ENCODE measurements at places on chromosomes 16 and 17.

DNA sequence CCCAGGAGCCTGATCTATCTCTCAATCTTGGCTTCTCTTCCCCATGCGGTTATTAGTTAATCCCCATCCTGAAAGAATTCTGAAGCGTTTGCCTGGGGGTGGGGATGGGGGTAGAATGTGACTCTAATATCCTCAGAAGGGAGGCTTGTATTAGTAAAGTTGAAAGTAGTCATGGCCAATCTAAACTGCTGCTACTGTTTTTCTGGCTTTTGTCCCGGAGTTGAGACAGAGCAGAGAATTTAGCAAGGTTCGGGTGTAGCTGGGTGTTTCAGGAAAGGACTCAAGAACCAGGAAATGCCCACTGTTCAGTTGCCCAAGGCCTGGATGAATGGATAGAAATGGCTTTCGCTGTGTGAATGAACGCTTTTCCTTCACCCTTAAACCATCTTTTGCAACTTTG lies 17.6 kb upstream of the ITGAM start:
- DNase-seq: no peak

DNA sequence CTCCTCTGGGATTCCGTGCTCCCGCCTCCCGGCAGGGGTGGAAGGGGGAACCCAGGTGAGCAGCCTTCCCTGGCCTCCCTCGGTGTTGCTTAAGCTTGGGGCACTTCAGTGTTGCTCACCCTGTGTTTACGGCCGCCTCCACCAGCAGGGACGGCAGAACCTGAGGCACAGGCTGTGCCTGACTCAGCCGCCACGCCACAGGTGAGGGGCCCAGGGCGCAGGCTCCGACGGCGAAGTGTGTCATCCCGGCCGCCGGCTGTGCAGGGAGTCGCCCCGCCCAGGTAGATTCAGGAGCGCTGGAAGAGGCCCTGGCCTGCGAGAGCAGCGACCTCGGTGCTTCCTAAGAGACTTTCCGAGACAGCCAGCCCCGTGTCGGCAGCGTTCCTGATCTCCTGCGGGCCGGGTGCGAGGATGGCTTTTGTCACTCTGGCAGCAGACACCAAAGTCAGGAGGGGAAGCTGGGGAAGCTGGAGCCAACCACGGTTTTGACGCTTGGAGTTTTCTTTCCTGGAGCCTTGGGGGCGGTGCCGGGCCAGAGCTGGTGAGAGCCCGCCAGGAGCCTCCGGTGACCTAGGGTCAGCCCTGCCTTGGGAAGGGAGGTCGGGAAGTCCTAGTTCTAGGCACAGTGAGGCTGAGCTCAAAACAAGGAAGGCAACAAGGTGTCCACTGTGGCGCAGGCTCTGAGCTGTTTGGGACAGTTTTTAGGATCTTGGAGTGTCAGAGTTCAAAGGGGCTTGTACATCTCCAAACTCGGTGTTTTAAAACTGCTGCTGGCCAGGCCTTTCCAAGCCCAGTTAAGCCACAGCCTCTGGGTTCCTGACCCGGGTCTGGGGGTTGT lies 2.1 kb downstream of the GSE1 start:
- DNase-seq: peak; percentile 39

DNA sequence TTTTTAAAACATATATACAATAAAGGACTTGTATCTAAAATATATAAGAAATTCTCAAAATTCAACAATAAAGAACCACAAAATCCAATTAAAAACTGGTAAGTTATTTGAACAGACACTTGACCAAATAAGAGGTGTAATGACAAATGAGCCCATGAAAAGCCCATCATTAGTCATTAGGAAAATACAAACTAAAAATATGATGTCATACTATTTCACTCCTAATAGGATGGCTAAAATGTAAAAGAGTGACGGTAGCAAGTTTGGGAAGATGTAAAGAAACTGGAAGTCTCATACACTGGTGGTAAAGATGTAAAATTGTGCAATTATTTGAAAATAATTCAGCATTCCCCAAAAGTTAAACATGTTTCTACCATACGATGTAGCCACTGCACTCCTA lies 1095.3 kb upstream of the CDH8 start:
- no peak for DNase-seq

GRCh38 chr16:79163691-79164387 lies 436.7 kb downstream of the MAF start:
- no peak for DNase-seq

DNA sequence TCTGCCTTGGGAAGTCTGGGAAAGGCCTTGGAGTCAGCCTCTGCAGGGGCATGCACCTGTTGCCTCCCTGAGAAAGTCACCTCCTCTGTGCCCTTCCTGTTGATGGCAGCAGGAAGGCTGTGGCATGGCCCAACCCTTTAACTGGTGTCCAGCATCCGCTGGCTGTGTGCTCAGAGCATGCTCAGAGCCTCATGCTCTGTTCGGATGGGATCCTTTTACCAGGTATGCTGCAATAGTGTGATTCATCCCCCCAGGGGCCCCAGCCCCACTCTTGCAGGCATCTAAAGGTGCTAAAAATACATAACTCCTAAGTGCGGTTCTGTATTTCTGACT lies 24.9 kb downstream of the KLHL36 start:
- no peak for DNase-seq

GRCh38 chr16:53612003-53612402 lies 91.7 kb downstream of the RPGRIP1L start:
- no peak for DNase-seq

DNA sequence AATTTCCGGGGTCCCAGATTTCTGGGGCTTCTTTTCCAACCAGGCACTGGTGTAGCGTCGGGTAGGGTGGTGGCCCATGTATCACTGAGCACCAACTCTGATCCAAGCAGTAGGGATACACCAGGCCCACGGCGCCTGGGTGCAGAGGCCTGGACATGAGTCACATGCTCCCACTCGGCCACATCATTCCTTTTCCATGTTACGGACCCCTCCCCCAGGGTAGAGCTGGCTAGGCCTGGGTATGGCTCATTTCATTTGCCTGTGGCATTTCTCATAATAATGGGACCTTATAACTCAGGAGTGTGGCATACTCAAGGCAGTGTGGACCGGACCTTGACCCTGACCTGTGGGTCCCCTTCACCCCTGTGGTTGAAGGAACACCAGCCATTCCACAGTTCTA lies 18.0 kb upstream of the NDRG4 start:
- no peak for DNase-seq

DNA sequence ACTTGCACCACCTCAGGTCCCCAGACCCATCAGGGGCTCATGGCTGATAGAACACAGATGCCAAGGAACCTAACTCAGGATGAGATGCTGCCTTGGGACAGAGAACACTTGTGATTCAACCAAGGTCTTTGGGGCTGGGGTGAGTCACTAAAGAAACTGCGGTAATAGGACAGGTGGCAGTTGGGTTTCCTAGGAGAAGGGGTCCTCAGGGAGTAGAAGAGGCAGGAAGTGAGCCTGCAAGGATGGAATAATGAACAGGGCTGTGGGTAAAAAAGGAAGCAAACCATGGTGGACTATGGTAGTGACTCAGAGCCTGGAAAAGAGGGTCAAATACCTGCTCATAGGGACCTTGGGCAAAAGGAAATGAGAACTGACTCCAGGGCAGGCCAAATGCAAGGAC lies 6.5 kb upstream of the PNPO start:
- no peak for DNase-seq

DNA sequence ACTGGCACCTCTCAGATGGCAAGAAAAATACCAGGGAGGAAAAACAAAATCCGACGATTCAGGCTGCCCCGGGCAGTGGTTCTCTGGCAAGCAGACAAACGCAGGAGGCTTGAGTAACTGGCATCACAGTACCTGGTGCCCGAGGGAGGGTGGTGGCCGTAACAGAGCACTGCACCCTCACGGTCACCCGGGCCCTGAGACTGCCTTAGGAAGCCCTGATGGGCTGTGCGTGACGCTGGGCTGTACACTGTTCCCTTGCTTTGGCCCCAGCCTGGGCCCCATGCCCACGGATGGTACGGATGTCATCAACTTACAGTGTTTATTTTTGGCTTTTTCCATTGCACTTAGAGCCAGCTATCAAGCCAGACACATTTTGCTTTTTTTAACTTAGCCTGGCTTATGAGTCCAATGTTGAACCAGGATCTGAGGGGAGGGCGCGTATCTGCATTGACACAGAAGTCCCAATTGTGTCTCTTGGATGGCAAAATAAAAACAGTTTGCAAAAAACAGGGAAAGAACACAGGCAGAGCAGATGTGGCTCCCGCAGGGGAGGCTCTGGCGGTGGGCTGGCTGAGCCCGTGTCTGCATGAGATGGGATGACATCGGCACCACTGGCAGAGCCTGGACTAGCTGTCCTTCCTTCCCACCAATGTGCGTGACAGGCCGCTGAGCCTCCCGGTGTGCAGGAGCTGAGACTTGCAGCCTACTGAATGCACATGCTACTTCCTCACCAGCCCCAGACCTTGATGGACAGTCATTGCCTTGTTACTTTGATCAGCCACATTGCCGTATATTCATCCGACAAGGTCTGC lies 287.7 kb downstream of the FOXL1 start:
- DNase-seq: no peak

GRCh38 chr16:50015631-50016030 lies 9.4 kb upstream of the CNEP1R1 start:
- no peak for DNase-seq

DNA sequence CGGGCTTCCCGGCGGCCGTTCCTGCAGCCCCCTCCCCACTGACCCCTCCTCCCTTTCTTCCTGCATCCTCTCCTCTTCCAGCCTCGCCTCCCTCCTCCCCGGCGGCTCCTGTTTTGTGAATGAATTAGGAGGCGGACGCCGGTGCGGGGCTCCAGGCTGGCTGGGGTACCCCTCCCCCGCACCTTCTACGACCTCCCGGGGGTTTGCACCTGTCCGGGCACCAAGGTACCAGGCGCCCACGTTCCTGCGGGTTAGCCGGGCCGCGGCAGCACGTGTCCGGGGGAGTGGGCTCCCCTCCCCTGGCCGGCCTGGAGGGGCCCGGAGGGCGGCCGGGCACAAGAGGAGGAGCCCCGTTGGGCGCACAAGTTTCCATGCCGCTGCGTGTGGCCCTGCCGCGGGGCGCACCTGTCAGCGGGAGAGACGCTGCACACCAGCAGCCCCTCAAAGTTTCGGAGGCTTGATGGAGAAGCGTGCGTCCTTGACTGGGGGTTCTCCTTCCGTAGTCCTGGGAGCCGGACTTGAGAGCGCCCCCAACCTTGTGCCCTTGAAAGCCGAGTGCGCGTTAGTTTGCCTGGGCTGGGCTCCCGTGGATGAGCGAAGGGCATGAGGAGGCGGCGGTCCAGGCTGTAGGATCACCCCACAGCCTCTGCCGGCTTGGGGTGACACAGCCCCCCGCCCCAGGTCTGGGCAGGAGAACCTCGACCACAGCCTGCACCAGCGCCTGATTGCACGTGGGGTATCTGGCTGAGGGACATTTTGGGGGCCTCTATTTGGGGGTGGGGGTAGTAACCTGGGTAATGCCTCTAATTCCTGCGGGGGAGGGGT lies 1.2 kb downstream of the HAS3 start:
- no peak for DNase-seq

DNA sequence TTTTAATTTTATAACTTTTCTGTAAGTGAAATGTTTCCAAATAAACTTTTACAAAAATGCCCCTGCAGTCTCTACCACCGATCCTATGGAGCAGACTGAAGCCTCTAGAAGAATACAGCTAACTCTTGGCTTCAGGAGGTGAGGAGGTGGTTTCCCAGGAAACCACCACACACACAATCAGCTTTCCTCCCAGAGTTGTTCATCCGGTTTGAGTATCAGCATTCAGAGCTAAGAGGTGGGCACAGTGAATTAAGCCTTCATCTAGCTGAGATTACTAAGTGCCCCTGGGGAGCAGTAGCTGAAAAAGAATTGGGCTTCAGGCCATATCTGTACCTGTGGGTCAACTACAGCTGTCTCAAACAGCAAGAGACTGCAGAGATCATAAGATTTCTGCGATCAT lies 139.7 kb downstream of the AATF start:
- no peak for DNase-seq

DNA sequence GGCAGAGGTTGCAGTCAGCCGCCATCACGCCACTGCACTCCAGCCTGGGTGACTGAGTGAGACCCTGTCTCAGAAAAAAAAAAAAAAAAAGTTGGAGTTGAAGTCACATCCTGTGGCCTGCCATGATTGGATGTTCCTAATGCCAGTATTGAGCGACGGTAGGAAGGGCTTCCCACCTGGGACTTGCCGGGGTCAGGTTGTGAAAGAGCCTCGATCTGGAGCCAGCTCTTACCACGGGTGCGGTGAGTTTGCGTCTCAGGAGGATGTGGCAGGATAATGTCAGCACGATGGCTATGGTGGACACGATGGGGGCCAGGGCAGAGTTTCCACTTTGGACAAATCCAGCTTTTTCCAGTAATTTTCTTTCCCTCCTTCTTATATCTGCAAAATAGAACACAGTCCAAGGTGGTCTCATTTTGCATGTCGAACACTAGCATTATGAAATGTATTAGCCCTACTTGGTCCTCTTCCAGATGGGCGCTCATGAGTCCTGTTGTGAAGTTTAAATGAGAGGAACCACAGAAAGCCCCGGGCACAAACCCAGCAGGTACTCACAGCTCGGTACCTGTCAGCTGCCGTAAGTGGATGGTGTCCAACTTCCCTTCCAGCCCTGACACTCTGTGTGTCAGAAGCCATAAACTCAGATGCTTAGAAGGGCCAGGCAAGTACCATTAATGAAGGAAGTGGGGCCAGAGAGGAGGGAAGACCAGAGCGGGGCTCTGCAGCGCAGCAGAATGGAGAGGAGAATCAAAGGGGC lies 22.2 kb downstream of the ABCC12 start:
- DNase-seq: no peak

GRCh38 chr17:16962804-16963203 lies 9.1 kb downstream of the TNFRSF13B start:
- no peak for DNase-seq

DNA sequence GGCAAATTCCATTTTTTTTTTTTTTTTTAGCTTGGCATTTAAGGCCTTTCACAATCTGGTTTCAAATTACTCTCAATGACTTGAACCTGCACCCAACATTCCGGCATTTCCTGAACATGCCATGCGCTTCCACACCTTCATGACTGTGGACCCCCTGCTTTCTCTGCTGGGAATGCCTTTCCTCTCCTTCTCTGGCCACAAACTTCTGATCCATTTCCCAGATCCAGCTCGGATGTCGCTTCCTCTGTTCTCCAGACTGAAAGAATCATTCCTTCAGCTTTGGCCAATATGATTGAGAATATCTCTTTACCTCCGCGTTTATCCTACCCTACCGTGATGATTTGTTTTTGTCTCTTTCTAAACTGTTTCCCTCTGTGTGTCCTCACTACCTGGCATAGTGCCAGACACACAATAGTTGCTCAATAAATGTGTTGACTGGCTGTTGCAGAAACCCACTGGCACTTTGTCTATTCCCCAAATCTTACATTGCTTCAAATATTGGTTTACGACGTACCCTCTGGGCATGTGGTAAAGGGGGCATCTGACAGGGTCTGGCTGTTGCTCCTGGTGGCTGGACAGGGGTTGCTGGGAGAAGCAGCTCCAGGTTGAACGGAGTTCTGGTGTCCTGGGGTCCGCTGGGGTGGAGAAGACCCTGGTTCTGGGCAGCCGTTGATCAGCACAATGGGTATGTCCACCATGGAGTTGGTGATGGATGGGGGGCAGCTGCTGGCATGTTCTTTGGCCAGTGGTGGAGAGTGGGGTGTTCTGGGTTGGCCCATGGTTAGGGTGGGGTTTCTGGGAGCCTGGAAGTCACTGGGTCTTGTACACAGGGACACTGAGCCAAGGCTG lies 14.7 kb downstream of the TNS4 start:
- DNase-seq: no peak

All from stimulated activated CD8-positive, alpha-beta memory T cell treated with anti-CD3 and anti-CD28 coated beads, Interleukin-4, amount 100 ng/mL, for 4 hours (primary cell).